ENCODE measurements at places on chromosomes 4 and X.

DNA sequence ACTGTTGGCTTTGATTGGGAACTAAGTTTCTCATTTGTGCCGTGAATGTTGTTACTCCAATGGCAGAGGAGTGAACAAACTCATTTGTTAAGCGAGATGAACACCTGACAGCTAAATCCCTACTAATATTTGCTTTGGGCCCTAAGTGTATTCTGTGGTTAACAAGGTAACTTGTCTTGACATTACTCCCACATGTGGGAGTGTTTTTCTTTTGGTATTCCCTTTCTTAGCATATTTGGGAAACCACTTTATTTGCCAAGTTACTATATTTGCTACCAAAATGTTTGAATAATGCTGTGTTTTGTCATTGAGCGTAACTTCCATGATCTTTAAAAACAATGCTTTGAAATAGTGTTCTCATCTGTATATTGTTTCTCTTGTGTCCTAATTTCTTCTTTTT lies 82.5 kb downstream of the ARHGAP10 start:
- DNase-seq, result no peak

GRCh38 chr4:152696764-152697261 lies 17.0 kb upstream of the TMEM154 start:
- no peak for DNase-seq

GRCh38 chr4:56823933-56824600 lies 2.6 kb upstream of the SPINK2 start:
- DNase-seq, result no peak

GRCh38 chr4:84915396-84915780 lies 51.1 kb downstream of the WDFY3 start:
- no peak for DNase-seq

- DNase-seq, result no peak
Measured at GRCh38 chr4:77773101-77773500, 46.1 kb downstream of the CNOT6L start.

DNA sequence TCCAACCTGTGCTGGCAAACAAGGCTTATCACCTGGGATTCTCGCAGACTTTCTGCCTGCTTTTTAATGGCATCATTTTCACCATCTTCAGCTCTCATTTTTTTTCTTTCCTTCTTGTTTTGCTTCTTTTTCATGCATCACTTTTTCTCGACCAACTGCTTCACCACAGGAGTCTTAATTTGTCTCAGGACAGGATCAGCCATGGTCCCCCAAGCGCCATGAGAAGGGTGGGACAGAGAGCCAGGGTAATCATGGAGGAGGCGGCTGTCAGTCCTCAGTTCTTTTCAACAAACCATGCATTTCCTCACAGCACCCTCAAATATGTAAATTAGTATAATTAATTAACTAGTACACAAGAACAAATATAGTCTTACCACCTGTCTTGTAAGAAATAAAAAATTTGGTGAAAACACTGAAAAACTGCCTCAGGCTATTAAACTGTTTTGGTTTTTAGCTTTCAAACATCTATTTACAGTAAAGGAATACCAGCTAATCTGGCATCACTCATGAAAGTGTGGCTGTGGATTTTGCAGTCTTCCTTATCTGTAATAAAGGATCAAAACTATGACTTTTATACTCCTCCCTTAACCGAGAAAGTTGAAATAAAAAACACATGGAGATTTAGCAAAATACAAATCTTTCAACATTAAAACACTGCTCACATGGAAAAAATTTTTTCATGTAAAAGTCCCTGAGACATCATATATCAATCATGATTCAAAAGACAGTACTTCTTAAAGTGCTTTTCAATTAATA lies 19.1 kb downstream of the EIF4E start:
- no peak for DNase-seq

GRCh38 chrX:123408821-123409737 lies 225.0 kb downstream of the GRIA3 start:
- no peak for DNase-seq

DNA sequence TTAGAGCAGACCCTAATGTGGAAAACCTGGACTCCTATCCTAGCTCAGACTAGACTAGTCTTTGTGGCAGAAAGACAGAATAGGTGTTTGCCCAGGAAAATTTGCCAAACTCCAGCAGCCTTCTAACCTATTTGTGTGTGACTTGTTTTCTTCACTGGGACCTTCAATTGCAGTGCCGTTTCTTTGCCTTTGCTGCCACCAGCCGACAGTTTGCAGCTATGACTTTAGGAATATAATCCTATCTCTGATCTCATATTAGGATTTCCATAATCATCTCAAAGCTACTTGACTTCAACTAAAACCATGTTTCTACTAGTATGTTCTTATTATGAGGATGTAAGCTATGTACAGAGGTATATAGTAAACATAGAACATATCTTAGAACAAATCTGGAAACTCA lies 60.2 kb upstream of the PGAM4 start:
- DNase-seq, result no peak

DNA sequence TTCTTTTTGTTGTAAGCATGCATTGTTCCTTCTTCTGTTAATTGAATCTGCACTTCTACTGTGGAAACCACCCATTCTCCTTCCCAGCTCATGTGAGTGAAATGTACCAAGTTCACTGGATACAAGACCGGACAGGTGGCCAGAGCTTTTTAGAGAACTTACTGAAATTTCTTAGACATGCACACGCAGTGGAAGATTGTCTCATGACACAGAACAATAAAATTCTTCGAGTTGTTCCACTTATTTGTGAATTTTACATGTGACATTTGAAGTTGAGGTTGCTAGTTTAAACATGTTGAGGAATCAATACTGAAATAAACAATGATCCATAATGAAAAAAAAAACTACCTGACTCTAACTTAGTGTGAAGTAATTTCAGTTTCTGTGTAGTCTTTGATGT lies 568.0 kb downstream of the TECRL start:
- DNase-seq, result no peak

- DNase-seq, result no peak
Measured at GRCh38 chrX:154026136-154027021, 6.7 kb upstream of the IRAK1 start.

DNA sequence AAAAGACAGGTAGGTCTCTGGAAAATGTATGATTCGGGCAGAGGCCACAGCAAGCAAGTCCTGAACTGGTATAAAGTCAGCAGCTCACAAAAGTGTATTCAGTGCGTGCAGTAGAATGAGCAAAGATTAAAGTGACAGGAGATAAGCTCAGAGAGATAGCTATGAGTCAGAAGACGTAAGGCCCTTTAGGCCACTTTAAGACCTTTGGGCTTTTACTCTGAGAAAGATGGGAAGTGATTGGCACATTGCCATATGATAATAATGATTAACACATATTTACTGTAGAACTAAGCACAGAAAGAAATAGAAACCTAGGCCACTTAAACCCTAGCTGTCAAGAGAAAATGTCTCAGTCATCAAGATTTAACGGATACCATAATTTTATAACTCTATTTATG lies 51.7 kb downstream of the TBCK start:
- DNase-seq, result no peak

- no peak for DNase-seq
Measured at GRCh38 chrX:134634691-134635090, 23.6 kb downstream of the PLAC1 start.

DNA sequence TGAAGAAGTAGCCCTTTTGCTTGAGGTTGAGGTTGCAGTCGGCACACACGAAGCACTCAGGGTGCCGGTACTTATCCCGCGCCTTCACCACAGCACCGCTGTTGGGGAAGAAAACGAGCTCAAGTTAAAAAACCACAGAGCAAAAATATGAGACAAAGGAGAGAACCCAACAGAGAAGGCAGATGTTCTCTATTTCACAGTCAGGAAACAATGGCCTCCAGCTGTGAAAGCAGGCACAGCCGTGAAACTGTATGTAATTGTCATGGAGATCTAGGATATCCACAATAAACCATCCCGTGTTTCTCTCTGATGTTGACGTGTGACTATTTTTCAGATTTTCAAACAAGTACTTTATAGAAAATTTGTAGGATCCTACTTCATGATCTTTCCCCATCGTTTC lies 30.9 kb upstream of the CCDC110 start:
- no peak for DNase-seq

- DNase-seq, result no peak
Measured at GRCh38 chr4:139774759-139775487, 109.3 kb downstream of the MGST2 start.

DNA sequence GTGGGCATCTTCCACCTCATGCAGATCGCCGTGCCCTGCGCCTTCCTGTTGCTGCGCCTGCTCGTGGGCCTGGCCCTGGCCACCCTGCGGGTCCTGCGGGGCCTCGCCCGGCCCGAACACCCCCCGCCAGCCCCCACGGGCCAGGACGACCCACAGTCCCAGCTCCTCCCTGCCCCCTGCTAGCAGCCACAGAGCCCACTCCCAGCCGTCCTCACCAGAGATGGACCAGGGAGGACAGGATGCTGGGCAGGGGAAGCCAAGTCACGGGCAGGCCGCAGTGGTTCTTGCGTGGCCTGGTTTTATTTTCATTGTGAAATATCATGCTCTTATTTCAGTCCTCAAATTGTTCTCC lies 15.1 kb downstream of the DGKQ start:
- DNase-seq, result no peak

- no peak for DNase-seq
Measured at GRCh38 chr4:45648846-45649245, 475.0 kb downstream of the GABRG1 start.

- no peak for DNase-seq
Measured at GRCh38 chr4:184972991-184973390, 45.3 kb upstream of the HELT start.

DNA sequence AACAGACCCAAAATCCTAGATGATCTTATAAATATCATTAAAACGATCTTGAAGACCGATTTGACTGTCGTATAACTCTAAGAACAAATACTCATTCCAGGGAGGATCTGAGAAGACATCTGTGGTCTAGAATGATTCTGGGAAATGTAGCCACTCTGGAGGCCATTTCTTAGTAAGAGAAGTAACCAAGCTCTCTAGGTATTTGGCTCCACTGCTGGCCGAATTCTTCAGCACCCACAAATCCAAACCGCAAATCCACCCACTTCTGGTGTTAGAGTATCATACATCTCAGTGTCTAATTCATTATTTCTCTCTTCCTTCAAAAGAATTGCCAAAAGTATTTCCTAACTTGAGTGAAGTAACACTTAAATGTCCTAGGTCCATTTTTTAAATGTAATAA lies 23.9 kb downstream of the KLHL5 start:
- DNase-seq, result no peak

GRCh38 chr4:154916068-154916467 lies 135.0 kb downstream of the RBM46 start:
- DNase-seq, result no peak

DNA sequence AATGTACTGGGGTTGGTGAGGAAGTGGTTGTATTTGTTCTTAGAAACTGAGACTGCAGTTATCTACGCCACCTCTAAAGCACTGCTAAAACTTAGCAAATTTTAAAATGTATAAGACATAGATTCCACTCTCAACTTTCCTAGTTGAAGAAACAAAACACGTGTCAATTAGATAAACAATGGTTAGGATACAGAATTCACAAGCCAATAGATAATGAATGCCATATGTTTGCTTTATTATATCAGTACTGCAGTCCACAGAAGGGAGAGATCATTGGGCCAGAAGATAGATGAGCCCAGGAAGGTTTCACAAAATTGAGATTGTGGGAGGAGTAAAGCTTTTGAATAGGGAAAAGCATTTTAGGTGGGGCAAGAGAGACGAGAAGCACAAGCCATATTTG lies 14.3 kb downstream of the TMEM33 start:
- DNase-seq, result no peak

GRCh38 chrX:150477371-150477770 lies 91.0 kb upstream of the MTM1 start:
- DNase-seq, result no peak

DNA sequence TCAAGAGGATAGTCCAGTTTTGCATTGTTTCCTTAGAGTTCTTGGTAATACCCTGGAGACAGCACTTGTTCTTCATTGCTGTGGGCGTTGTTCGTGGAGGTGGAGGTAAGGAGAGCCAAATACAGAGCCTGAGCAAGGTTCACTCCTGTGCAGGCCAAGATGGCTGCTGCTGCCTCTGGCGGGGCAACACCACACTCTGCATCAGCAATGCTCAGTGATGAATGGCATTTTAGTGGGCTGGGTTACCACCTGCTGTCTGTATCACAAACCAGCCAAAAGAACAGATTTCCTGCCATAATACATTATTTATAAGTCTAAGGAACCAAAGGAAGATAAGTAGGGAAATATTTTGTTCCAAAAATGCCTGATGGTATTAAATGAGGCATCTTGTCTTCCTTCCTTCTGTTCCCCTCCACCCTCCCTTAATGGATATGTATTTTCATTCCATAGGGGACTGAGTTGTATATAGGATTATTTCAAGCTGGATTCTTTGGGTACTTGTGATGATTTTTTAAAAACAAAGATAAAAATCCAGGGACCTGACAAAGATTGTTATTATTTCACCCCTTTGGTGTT lies 61.6 kb upstream of the LIMCH1 start:
- DNase-seq, result no peak

GRCh38 chr4:27085396-27085795 lies 224.8 kb downstream of the STIM2 start:
- no peak for DNase-seq

DNA sequence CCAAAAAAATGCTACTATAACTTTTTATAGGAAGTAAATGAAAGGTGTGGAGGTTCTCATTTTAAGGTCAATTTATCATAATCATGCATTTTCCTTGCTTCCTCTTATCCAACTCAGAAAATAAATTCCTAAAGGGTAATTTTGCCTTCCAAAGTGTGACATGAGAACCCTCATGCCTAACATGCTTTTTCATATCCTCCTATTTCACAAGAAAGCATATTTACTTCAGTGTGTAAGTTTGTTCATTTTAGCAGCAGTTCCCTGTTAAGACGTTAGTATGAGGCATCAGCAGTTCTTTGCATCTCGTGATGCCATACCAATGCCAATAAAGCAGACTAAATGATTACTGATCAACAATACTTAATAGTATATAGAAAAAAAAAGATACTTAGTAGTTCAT lies 18.4 kb downstream of the WDFY3 start:
- no peak for DNase-seq

DNA sequence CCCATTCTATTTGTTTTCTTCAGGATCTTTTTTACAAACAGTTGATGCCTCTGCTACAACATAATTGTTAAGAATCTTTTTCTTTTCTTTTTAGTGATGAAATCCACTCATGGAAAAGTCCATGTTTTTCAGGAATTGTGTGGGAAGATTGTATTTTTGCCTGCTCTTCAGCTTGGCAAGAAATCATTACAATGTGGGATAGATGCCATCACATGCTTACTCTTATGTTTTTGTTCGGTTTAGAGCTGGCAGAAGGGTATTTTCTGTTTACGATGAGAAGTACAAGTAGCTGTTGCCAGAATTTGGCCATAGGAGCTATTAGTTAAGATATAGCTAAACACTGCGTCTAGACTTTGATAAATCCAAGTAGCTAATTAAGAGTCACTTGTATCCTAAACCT lies 2585.3 kb downstream of the ARAP2 start:
- DNase-seq, result no peak

DNA sequence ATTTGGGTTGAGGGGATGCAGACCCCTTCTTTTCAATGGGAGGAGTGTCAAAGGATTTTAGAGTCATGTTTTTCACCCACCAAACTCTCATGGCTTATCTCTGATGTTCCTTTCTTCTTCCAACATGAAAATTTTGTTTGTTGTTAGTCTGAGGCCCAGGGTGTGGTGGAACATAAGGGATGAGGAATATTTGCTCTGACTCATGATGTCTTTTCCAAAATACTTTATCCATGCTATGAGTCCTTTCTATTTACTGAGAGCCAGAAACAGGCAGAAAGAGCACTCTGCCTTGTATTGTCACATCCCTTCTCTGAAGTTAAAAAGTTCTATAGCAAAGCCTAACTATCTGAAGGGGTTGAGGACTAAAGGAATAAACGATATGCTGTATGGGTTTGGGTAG lies 61.6 kb upstream of the GYPA start:
- no peak for DNase-seq

GRCh38 chr4:185904381-185904780 lies 92.4 kb upstream of the SORBS2 start:
- no peak for DNase-seq

GRCh38 chr4:100017637-100018310 lies 67.7 kb upstream of the H2AZ1 start:
- DNase-seq, result no peak
